GM10248 (cell line): ENCODE measurements at places on chromosomes 12 and 14.

DNA sequence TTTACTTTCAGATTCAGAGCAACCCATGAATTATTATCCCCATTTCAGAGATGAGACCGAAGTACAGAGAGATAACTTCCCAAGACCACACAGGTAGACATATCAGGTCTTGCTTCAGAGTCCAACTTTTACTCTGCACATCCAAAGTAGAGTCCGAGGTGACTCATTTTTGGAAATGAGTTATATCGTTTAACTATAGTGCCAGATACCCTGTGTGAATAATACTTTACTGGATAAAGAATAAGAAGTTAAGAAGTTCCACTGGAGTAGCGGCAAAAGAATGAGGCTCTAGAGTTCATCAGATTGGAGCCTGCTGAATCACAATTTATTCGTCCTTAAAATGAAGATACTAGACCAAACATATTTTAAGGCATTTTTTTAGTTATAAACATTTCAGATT is 124.7 kb downstream of the EPS8 start:
- DNase-seq, result no peak

DNA sequence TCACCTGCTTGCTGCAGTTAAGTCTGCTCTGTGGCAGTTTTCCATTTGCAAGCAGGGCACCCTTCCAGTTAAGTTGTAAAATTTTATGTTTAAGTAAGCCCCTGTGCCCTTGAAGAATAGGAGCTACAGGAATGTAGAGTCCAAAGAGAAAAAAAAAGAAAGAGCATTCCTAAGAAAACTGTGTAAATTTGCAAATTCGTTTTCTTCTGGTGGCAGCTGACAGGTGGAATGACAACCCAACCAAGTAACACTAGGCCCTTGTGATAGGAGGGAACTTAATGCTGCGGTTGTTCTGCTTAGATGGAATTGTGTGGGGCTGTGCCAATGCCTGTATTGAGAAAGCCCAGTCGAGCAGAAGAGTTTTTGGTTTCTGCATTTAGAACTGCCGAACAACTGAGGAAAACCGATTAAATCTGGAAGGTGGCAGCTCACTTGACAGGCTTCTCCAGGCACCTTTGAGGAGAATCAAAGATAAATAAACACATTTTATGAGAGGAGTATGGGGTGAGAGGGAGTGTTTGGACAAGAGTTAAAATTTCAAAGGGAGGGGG is 280.0 kb downstream of the RAD51B start:
- DNase-seq, result no peak

GRCh38 chr14:24364841-24365240 is 3.1 kb upstream of the NFATC4 start:
- DNase-seq, result no peak

GRCh38 chr12:96821592-96821991 is 85.5 kb upstream of the NEDD1 start:
- DNase-seq, result no peak

GRCh38 chr12:67757651-67758050 is 109.1 kb downstream of the DYRK2 start:
- DNase-seq, result no peak

DNA sequence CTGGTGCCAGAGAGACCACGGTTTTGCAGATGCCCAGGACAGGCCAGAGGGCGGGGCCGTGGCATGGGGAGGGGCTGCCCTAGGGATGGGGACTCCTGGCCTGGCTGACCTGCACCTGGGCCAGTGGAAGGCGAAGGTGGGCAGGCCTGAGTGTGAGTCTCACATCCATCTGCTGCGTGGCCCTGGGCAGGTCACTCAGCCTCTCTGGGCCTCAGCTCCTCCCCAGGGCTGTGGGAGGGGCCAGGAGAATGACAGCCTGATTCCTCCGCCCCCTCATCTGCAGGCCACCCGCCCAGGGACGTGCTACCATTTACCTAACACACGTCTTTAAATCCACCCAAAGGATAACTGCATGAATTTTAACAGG is 90.9 kb downstream of the GALNT9 start:
- no peak for DNase-seq

DNA sequence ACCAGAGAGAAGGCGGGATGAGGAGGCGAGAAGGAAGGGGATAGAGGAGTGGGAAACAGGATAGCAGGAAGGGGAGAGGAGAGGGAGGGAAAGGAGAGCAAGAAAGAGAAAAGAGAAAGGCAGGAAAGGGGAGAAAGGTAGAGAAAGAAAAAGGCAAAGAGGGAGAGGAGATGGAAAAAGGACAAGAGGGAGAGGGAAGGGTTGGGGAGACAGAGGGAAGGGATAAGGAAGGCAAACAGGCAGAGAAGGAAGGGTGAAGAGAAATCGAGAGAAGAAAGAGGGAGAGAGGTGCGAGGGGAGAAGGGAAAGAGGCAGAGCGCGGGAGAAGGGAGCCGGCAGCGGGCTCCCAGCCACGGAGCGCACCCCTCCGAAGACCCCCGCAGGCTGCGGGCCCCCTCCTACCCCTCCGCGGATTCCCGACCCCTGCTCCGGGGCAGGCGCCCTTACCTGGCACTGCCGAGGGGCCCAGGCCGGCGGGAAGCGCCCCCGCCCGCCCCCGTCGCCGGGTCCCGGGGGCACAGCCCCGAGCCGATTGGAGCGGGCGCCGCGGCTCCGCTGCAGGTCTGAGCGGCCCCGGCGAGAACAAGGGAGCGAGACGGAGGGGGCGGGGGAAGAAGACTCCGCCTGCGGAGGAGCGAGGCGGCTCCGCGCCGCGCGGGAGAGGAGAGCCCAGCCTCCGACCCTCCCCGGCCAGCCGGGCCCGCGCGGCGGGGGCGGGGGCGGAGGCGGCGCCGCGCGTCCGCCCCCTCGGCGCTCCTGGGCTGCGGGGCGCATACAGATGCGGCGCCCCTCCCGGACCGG is at the start of gene CDH24:
CDH24 (minus strand) TSS at position 565 of the 801 bp plus-strand sequence. CDS start 1,787 bp downstream, outside the sequence.
- peak; percentile 87 for DNase-seq

DNA sequence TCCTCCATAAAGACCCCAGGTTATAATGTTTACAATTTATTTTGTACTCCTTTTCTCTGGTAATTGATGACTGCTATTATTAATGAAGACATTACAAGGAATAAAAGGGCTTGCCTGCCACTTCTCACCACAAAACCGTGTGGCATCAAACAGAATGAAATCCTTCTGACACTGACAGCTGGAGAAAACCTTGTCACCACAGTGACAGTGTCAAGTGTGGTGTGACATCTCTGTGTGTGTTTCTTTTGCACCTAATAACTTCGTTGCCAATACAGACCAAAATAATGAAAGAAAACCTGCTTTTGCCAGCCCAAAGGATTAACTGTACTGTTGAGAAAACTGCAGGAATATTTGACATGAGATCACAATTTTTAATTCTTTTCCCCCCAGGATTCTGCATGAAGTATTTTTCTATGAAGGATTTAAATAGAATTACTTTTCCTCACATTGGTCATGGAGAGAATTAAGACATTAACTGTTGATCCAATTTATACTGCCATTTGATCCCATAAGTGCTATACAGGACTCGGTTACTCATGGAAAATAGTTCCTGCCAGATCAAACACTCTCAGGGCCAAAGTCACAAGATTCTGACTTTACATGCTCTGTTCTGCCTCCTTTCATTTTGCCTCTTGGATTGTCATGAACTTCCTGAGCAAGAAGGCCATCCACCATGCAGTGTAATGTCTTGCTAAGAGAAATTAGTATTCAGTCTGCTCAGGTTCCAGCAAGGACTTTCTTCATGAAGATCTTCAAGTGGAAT is 60.4 kb upstream of the IFNG-AS1 start:
- DNase-seq, result no peak

DNA sequence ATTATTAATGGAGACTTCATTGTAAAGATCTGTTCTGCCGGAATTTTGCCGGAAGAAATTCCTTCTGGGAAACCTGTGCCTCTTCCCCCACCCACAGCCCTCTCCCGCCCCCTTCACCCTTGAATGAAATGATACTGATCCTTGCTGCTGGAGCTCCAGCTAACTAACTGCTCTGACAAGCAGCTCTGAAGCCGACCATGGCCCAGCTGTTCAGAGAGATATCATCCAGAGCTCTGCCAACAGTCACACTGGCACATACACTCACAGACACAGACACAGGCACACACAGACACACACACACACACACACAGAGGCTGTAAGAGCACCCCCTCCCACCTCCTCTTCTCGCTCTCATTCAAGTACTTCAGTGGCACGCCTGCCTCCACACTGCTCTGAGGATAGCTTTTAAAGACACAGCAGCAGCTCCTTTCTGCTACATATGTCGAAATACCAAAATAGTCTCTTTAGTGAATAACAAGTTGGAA is 88.6 kb downstream of the R3HDM2 start:
- DNase-seq, result no peak

DNA sequence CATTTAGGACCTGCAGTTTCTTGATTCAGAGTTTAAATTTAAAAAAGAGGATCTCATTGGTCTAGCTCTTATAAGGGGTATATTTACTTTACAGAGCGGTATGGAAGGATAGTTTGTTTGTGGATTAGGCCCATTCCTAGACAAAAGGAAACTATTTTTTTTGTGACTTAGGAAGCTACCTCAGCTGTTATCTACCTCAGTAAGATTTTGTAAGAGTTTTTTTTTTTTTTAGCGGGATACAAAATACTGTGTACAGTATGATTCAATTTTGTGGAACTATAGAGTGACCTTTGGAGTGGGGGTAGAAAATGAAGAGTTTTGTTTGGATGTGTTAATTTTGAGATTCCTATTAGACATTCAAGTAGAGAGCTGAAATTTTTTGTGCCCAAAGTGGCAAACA is 104.6 kb upstream of the ATF1 start:
- no peak for DNase-seq

- DNase-seq, result no peak
Measured at GRCh38 chr14:36495666-36496065, 24.4 kb downstream of the NKX2-1 start.

- DNase-seq, result peak; percentile 29
Measured at GRCh38 chr14:85934123-85934885, 404.4 kb downstream of the FLRT2 start.

DNA sequence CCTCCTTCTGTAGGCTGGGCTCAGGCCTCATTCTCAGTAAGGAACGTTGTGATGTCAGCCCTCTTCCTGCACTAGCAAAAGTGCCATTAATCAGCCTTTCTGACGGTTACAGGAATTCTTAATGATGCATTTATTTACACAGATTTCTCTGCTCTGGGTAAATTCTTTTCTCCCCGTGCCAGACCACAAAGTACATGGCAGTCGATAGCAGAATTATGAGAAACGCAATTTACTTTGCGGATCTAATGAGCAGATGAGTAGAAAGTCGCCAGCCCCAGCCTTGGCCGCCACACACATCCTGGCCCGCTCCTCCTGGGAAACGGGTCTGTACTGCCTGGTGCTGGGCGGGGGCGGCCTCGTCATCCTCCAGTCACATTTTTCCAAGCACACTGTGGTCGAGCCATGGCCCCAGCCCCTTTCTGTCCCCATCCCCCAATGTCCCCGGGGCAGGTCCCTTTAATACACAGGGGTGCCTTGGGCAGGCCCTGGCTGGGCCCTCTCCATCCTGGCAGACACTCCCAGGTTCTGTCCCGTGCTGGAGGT is 25.9 kb downstream of the NOC4L start:
- DNase-seq, result no peak

GRCh38 chr12:14902465-14902864 is 16.8 kb upstream of the MGP start:
- no peak for DNase-seq

DNA sequence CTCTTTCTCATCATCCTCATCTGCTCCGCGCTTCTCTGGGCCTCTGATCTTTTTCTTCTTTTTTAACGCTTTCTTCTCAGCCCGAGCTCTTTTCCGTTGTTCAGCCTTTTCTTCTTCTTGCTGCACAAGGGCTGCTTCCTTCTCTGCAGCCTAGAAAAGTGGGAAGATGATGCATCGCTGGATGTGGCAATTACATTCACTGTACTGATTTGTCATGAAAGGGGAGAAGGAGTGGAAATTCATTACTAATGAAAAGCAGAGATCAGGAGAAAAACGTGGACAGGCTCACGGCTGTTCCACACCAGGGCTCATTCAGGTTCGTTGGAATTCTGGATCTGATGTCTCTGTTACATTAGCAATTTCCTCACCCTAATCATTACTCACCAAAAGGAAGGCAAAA is 15.1 kb downstream of the FICD start:
- no peak for DNase-seq

- no peak for DNase-seq
Measured at GRCh38 chr12:94025068-94025467, 123.3 kb upstream of the PLXNC1 start.

DNA sequence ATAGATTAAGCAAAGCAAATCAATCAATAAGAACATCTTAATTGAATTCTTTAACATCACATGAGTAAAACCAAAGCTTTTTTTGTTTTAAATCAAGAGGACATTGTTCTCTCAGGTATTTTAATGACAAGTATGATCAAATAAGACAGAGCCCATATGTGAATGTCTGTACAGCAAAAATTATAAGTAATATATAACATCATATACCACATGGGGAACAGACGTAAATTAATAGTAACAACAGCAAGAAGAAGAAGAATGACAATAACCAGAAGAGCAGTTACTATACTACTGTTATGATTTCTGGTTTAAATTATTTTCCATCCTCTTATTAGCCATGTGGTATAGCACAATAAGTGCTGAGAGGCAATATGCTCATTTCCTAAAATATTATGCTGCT is 335.5 kb downstream of the ADAMTS20 start:
- no peak for DNase-seq

GRCh38 chr12:108622921-108623514 is 10.7 kb downstream of the SELPLG start:
- no peak for DNase-seq

GRCh38 chr12:41532072-41532471 is 344.0 kb downstream of the PDZRN4 start:
- DNase-seq, result no peak

DNA sequence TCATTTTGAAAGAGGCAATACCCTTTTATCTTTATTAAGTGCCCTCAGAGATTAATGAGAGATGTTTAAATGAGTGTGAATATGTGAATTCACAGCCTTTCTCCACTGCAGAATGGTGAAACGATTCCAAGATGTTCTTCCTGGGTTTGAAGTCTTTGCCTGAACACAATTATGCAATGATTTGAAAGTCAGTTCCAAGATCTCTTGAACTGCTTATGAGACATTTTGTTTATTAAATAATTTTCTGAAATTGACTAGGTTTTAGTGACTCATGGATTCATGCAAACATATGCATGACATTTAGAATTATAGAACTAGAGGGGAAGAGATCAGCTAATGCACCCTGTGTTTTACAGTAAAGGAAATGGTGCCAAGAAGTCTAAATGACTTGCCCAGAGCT is 118.1 kb upstream of the SLC38A2 start:
- no peak for DNase-seq

- no peak for DNase-seq
Measured at GRCh38 chr12:3732901-3733300, 20.0 kb downstream of the CRACR2A start.

DNA sequence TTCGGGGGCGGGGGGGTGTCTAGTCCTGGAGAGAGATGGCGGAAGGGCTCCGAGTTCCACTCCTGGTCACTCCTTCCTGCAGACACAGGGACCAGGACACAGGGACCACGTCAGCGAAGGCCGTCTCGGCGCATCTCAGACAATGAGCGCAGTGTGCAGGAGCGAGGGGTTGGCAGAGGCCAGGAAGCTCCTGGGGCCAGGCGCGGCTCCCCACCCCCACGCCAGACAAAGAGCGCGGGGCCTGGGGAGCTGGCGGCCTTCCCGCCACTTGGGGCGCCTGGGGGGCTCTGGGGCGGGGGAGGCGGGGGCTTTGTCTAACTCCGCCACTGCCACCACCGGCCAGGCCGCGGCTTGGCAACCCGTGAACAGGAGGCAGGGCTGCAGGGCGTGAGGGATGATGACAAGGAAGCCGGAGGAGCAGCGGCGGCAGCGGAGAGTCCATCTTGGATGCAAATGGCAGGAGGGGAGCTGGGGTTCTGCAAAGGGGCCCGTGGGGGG is 2.2 kb downstream of the CDK2AP1 start:
- peak; percentile 60 for DNase-seq

- no peak for DNase-seq
Measured at GRCh38 chr12:48194799-48195201, 8.3 kb downstream of the OR10AD1 start.
